ENCODE measurements at places on chromosomes 12 and 14. TPM values are rescaled to one million over a fixed set of nuclear protein-coding genes. Genes with fewer than 3 reads are reported as not detected.

CCDC63 gene
- total RNA-seq: not detected

- no peak for DNase-seq
These were observed 9.0 kb downstream of the PLEKHA5 start for GRCh38 chr12:19138551-19138950.

KRT79 gene
- total RNA-seq: not detected

RD3L gene
- not detected for total RNA-seq

- DNase-seq: peak; percentile 64
These were observed 14.1 kb downstream of the SUSD6 start for GRCh38 chr14:69625299-69626131.
